Epithelial cell of proximal tubule (primary cell): ENCODE measurements at places on chromosomes 3 and 15. TPM values are rescaled to one million over a fixed set of nuclear protein-coding genes. Genes with fewer than 3 reads are reported as not detected.

The MSL2 gene
- total RNA-seq, result 8.0 and 8.3 TPM in 2 replicates

The TADA3 gene
- 54.7 and 73.9 TPM in 2 replicates for total RNA-seq

The CYFIP1 gene
- total RNA-seq, result 104 and 119 TPM in 2 replicates

The COPS2 gene
- 25.7 and 33.6 TPM in 2 replicates for total RNA-seq

The PRR23E gene
- total RNA-seq, result not detected in 2 replicates
